ENCODE measurements at places on chromosomes 6 and 20. TPM values are rescaled to one million over a fixed set of nuclear protein-coding genes. Genes with fewer than 3 reads are reported as not detected.

DNA sequence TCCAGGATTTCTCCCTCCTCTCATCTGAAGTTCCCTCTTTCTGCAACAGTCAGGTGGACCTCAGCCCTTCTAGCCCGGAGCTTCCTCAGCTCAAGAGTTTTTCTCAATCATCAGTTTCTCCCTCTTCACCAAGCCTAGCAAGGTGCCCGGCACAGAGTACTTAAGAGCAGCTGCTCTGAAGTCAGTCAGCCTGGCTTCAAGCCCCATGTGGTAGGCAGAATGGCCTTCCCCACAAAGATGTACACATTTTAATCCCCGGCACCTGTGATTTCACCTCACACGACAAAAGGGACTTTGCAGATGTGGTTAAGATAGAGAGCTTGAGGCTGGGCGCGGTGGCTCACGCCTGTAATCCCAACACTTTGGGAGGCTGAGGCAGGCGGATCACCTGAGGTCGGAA is 15.1 kb upstream of the RBPJL start:
- no peak for ATAC-seq

GRCh38 chr6:56860475-56860874 is 94.4 kb upstream of the BEND6 start:
- no peak for ATAC-seq

DNA sequence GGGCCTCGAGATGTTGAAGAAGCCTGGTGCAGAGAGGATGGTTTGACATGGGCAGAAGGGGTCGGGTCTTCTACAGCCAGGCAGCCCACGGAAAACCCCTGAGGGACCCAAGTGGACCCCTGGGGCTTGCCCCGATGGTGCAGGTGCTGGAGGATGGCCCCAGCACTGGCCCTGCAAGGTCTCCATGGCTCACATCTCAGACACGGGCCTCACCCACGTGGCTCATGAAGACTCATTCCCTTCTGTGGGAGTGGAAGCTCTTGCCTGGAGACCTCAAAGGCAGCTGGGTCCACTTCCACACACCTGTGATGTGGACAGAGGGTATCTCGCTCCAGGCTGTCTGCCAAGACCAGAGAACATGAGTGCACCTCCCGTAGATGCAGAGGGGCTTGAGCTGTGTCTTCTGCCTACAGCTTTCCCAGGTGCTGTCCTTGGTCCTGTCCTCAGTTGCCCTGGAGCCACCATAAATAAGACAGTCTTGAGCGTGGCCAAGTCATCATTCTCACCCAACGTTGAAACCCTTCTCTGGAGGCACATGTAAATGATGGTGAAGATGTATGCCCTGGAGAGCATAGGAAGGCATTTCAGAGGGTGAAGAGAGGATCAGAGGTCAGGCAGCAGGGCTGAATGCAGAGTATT is 108.0 kb downstream of the SYNDIG1 start:
- no peak for ATAC-seq

GRCh38 chr6:70336996-70337742 is 34.3 kb upstream of the COL9A1 start:
- ATAC-seq: no peak

GRCh38 chr6:113500221-113500620 is 356.9 kb upstream of the MARCKS start:
- no peak for ATAC-seq

GRCh38 chr6:167151648-167152047 is 6.1 kb downstream of the GPR31 start:
- ATAC-seq: no peak

Gene PSORS1C2
- not detected for total RNA-seq

Gene BMP2
- 5.6 TPM for total RNA-seq
